Bronchial epithelial cell (primary cell): ENCODE measurements at places on chromosomes 7 and 10.
A peak's percentile ranks its signal among the peaks of the same experiment; 100 is the strongest.

- no peak for DNase-seq
Measured at GRCh38 chr7:46424934-46425333, 503.9 kb upstream of the IGFBP3 start.

- no peak for DNase-seq
Measured at GRCh38 chr7:101688183-101688831, 59.2 kb upstream of the MYL10 start.

- no peak for DNase-seq
Measured at GRCh38 chr7:33874943-33875342, 30.4 kb upstream of the BMPER start.

DNA sequence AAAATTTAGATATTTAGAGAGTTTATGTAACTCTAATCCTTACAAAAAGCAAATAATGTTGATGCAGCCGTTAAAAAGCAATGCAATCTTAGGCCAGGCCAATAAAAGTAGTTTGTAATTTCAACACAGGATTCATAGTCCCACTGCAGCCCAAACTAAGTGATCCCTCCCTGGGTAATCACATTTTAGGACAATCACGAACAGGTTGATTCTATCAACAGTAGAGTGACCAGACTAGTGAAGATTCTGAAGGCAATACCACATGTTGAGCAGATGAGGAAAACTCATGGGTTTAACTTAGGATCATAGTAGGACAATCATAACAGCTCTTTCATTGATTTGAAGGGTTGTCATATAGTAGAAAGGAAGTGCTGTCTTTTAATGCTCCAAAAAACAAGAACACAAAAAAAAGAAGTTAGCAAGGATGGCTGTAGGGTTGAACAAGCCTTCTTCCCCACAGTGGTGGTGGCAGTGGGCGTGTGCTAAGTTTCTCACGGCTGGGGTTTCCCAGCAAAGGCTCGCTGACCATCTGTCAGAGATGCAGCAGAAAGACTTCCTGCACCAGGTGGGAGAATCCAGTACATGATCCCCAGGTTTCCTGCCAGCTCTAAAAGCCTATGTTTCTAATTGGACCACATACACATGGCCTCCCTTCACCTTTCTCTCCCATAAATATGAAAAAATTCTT lies 212.2 kb downstream of the CHRM2 start:
- DNase-seq: no peak

DNA sequence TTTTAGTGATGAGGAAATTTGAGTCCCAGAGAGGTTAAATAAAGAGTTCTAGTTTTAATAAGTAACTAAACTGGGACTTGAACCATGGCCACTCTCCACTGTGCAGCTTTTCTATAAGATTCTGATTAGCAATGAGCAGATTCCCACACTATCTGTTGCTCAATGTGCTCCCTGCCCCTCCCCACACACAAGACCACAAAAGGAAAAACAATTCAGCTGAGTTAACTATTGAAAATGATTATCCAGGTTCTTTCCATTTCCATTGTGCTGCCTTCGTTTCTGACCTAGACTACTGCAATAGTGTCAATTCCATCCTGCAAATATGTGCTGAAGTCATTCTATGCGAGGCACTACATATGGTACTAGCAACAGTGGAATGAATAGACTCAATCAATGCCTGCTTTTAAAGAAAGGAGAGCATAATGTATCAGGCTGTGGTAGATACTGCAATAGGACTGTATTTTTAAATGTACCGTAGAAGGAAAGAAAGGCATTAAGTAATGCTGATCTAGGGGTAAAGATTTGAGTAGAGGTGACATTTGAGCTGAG lies 97.0 kb downstream of the SEMA3C start:
- DNase-seq: no peak

GRCh38 chr10:93060887-93061593 lies 442 bp downstream of the CYP26C1 start:
- DNase-seq: no peak

- DNase-seq: peak; percentile 77
Measured at GRCh38 chr10:32155075-32155516, 98.9 kb upstream of the KIF5B start.

GRCh38 chr10:60042262-60042661 lies 135.9 kb upstream of the CCDC6 start:
- no peak for DNase-seq

DNA sequence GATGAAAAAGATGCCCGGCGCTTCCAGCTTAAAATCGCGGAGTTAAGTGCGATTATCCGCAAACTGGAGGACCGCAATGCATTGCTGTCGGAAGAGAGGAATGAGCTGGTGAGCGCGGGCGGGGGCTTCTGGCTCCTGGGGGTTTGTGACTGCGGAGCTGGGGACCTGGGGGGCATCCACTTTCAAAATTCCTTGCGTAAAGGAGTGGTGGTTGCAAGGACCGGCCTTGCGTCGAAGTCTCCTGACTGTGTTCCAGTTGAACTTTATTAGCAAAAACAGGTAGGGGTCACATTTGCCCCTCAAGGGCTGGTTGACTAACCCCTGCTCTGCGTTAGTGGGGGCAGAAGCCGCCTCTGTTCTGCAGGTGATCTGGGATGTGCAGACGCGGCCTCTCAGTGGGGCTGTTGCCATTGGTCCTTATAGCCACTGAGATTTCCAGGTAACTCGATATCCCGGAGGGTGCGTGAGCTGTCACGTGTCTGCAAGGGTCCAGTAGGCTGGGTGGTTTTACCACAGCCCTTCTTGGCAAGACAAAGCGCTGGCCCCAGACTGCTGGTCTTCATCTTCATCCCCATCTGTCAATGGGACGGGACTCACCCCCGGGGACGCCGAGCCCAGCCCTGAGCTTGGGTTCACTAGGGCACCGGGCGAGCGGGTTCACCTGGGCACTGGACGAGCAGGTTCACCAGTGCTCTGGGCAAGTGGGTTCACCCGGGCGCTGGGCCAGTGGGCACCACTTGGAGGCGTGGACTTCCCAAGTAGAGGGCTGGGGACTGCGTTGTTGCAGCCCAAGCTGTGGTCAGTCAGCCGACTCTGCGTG lies 51.5 kb upstream of the DPYSL4 start:
- no peak for DNase-seq

GRCh38 chr7:132028144-132028920 lies 471.9 kb upstream of the PODXL start:
- peak; percentile 88 for DNase-seq

DNA sequence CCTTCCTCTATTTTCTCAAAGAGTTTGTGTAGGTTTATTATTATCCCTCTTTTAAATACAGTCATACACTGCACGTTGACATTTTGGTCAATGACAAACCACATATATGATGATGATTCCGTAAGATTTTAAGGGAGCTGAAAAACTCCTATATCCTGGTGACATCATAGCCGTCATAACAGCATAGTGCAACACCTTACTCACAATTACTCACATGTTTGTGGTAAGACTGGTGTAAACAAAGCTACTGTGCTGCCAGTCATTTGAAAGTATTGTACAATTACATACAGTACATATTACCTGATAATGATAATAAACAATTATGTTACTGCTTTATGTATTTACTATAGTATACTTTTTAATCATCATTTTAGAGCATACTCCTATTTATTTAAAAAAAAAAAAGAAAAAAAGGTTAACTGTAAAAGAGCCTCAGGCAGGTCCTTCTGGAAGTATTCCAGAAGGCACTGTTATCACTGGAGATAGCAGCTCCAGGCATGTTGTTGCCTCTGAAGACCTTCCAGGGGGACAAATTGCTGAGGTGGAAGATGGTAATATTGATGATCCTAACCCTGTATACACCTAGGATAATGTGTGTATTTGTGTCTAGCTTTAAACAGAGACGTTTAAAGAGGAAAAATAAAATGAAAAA lies 123.3 kb upstream of the CDK1 start:
- peak; percentile 98 for DNase-seq

DNA sequence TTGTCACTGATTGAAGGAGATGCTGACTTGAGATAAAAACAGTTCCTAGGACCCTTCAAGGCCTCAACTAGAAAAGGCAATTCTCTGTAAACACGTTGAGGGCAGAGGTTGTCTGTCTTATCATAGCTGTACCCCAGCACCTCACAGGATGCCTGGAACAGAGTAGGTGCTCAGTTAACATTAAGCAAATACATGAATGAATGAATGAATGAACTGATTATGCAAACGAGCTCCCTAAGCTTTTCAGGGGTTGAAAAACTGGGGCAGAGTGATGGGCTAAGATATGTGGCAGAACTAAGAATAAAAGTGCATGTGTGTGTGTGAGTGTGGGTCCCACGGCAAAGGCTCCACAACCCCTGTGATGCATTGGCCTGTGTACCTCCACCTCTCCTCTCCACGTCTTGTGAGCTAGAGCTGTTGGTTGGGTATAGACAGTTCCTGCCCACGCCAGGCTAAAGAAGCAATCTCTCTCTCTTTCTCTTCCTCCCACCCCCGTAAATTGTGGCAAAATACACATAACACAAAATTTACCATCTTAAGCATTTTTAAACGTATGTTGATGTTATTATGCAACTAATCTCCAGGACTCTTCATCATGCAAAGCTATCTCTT lies 20.9 kb upstream of the SMC3 start:
- no peak for DNase-seq

GRCh38 chr10:6445671-6446316 lies 134.3 kb downstream of the PRKCQ start:
- DNase-seq: peak; percentile 44

DNA sequence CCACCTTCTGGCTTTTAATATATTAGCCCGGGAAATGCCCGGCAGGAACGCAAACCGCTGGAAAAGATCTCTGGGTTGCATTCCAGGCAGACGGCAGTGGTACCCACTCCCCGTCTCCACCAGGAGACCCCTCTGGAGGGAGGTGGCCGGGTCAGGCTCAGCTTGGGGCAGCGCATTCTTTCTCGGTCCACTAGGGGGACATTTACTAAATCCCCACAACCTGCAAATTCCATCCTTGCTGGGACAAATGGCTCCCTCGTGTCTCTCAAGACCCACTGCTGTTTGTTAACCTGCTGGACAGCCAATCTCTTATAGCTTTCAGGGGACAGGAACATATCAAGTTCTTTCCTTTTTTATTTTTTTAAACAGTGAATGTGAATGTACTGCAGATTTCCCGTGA lies 45.8 kb upstream of the CARD11 start:
- DNase-seq: no peak

GRCh38 chr7:18962031-18962430 lies 155.4 kb downstream of the TWIST1 start:
- DNase-seq: no peak

- DNase-seq: peak; percentile 89
Measured at GRCh38 chr7:74542558-74543117, 88.9 kb downstream of the GTF2IRD1 start.

GRCh38 chr10:111109501-111110242 lies 32.8 kb downstream of the ADRA2A start:
- no peak for DNase-seq

- no peak for DNase-seq
Measured at GRCh38 chr10:131162211-131162610, 149.3 kb downstream of the TCERG1L start.

GRCh38 chr7:149790146-149790548 lies 16.8 kb upstream of the ZNF467 start:
- DNase-seq: no peak

GRCh38 chr10:131041441-131041840 lies 270.1 kb downstream of the TCERG1L start:
- no peak for DNase-seq

GRCh38 chr7:6553448-6554044 lies 2.3 kb upstream of the GRID2IP start:
- no peak for DNase-seq

DNA sequence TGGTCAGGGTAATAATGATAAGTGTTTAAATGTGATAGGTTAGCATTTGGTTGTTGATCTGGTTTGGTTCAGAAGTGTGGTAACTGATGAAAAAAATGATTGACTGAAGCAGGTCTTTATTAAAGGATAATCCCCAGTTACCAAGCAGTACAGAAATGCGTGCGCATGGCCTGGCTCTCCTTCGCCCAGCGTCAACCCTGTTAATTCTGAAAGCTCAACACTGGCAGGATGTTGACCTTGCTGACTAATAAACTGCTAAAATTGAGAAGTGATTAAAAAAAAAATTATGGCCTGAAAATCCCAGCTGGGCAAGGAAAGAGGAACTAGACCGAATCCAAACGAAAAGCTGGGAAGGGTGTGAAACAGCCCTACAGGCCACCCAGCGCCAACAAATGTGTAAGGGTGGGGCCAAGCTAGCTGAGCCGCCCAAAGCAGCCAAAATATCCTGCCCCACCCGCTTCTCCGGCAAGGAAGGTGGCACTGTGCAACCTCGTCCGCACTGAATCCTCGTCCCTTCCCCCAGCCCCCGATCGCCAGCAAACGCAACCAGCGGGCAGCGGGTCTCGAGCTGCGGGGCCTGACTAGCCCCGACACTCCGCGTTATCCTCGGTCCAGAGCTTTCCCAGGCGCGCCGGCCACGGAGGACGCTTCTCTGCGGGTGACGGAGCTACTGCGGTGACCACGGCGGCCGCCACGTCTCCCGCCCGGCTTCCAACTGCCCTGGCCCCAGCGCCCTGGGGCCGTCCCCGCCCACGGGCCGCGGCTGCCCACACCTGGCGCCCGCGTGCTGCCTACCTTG lies 561 bp downstream of the SHTN1 start:
- DNase-seq: peak; percentile 49

DNA sequence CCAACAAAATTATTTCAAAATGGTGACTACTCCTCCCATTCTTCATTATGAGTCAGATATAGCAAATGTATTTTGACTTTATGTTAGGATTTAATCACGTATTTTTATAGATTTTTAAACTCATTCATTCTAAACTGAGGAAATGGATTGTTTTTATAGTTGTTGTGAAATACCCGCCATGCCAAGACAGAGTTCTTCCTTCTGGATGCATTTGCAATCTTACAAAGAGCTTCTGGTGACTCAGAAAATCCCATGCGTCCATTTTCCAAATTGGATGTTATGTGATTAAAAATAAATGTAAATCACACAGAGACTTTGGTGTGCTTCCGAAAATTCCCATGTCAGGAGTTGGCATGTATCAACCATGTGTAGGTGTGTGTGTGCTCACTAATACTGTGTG lies 179.3 kb downstream of the TRIL start:
- no peak for DNase-seq

DNA sequence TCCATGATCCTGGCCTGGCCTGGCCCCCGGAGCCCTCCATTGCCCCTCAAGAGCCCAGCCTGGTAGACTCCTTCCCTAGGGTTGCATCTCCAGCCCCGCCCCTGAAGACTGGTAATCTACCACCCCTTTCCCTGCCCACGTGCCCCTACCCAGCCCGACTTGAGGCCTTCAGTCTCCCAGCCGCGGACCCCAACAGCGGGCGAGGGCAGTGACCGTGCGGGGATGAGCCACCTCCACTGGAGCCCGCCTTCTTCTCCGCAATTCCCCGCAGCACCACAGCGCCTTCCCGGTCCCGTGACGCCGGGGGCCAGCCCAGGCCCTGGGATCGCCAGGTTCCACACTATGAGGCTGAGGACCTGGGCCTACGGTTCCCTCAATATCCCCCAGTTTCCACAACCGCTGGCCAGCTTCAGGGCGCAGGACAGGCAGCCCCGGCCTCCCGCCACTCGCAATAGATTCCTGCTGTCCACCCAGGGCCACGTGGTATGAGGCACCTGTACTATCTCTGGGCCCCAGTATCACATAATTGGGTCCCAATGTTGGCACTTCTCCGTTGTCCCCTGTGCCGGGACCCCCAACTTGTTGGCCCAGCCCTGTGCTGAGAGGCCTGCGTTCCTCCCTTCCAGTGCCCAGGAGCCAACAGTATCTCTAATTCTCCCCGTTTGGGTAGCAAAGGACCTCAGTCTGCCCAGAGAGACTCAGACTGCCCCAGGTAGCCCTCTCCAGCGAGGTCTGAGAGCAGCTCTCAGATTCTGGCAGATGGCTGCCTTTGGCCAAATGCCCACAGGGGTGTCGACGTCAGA lies 1.1 kb upstream of the GPRIN2 start:
- DNase-seq: no peak
